T-helper 2 cell treated with Interferon-gamma antibody and Interleukin-4, amounts not matched to agents 5 μg/mL and 100 μg/mL, for 36 hours (primary cell): ENCODE measurements at places on chromosomes 2 and 18.
A peak's percentile ranks its signal among the peaks of the same experiment; 100 is the strongest.

DNA sequence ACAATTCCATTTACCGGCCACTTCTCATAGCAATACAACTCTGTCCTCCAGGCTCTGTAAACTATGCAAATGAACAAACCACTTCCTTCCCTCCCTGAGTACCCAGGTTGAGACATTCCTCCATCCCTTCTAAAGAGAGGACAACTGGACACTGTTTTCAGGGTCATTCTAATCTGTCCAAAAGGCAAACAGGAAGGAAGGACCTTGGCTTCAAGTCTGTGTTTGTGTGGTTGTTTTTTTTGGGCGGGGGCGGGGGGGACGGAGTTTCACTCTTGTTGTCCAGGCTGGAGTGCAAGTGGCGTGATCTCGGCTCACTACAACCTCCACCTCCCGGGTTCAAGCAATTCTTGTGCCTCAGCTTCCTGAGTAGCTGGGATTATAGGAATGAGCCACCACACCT lies 3.3 kb downstream of the TFCP2L1 start:
- H3K27me3 ChIP-seq, result peaks cover 39% of the 10 kb centered on the region
- H3K27ac ChIP-seq, result no peak overlapping the region
- H3K4me1 ChIP-seq, result peaks cover 3% of the 10 kb centered on the region
- no peak overlapping the region for H3K4me3 ChIP-seq

- H3K4me3 ChIP-seq, result no peak overlapping the region
- no peak overlapping the region for H3K27ac ChIP-seq
- H3K4me1 ChIP-seq, result no peaks in the 10 kb centered on the region
- H3K27me3 ChIP-seq, result peaks cover 22% of the 10 kb centered on the region
These were observed 9.2 kb upstream of the PAIP2B start for GRCh38 chr2:71235930-71236587.

DNA sequence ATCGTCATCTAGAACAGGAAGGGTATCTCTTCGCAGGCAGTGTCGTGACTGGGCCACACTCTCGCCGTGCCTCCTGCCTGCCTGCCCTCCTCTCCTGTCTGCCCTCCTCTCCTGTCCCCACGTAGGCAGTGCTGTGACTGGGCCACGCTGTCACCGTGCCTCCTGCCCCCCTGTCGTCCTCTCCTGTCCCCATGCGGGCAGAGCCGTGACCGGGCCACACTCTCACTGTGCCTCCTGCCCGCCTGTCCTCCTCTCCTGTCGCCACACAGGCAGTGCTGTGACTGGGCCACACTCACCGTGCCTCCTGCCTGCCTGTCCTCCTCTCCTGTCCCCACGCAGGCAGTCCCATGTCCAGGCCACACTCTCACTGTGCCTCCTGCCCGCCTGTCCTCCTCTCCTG lies 51.4 kb downstream of the ZNF236 start:
- peaks cover 25% of the 10 kb centered on the region for H3K36me3 ChIP-seq
- H3K27ac ChIP-seq, result peak overlapping the region; percentile 79
- DNase-seq, result no peak
- H3K27me3 ChIP-seq, result no peaks in the 10 kb centered on the region
- no peak overlapping the region for H3K4me3 ChIP-seq

DNA sequence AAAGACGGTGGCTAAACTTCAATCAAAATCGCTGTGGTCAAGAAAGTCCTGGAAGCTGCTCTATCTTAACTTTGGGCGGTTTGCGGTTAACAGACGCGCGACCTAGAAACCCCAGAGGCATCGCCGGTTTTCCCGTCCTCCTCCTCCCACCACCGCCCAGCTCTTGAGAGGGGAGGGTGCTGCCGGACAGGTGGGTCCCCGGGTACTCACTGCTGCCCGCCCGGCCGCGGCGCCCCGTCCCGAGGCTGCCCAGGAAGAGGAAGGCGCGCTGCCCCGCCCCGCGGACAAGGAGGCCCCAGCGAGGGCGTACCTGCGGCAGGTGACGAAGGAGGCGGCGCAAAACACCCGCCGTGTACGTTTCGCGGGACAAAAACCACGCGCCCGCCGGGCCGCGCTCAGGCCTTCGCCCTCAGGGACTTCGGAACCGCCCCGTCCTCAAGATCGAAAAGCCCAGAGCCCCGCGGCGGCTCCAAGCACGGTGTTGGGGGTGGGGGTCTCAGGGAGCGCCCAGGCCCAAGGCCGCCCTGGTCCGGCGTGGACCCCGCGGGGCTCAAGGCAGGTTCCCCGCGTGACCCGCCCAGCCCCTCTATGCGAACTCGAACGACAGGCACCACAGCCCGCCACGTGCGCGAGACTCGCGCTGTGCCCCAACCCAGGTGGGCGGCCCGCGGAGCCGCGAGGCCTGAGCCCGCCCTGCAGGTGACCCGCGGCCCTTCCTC lies at the start of gene SH3YL1:
SH3YL1 (minus strand) TSS at position 259 of the 719 bp plus-strand sequence; CDS start at position 211, 48 bp downstream.
- DNase-seq, result peak; percentile 39
- peak within 1 kb of the TSS; percentile 95 for H3K27ac ChIP-seq
- peaks cover 38% of the 10 kb centered on the region for H3K4me1 ChIP-seq
- peak within 1 kb of the TSS; percentile 95 for H3K4me3 ChIP-seq
- H3K36me3 ChIP-seq, result peaks cover 5% of the 10 kb centered on the region
- H3K27me3 ChIP-seq, result no peaks in the 10 kb centered on the region

GRCh38 chr18:11147371-11147951 lies 1.9 kb downstream of the PIEZO2 start:
- no peak overlapping the region for H3K4me3 ChIP-seq
- H3K27me3 ChIP-seq, result peaks cover 44% of the 10 kb centered on the region
- H3K4me1 ChIP-seq, result no peaks in the 10 kb centered on the region
- H3K36me3 ChIP-seq, result no peaks in the 10 kb centered on the region
- no peak for DNase-seq
- no peak overlapping the region for H3K27ac ChIP-seq

GRCh38 chr18:44850001-44850400 lies 169.3 kb downstream of the SETBP1 start:
- H3K4me3 ChIP-seq, result no peak overlapping the region
- H3K27ac ChIP-seq, result no peak overlapping the region
- H3K4me1 ChIP-seq, result no peaks in the 10 kb centered on the region
- H3K36me3 ChIP-seq, result no peaks in the 10 kb centered on the region

GRCh38 chr2:71923887-71924533 lies 223.7 kb downstream of the CYP26B1 start:
- no peak overlapping the region for H3K27ac ChIP-seq
- no peaks in the 10 kb centered on the region for H3K27me3 ChIP-seq
- DNase-seq, result peak; percentile 29
- no peak overlapping the region for H3K4me3 ChIP-seq
- no peaks in the 10 kb centered on the region for H3K36me3 ChIP-seq

DNA sequence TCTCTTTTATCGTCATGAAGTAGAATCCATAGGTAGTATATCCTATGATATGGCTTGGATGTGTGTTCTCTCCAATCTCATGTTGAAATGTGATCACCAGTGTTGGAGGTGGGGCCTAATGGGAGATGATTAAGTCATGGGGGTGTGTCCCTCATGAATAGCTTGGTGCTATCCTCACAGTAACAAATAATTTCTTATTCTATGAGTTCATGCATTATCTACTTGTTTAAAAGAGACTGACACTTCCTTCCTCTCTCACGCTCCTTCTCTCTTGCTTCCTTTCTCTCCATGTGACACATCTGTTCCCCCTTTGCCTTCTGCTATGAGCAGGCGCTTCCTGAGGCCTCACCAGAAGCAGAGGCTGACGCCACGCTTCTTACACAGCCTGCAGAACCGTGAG lies 165.6 kb downstream of the MREG start:
- H3K4me1 ChIP-seq, result peaks cover 1% of the 10 kb centered on the region
- DNase-seq, result no peak
- H3K36me3 ChIP-seq, result no peaks in the 10 kb centered on the region
- H3K27me3 ChIP-seq, result no peaks in the 10 kb centered on the region

DNA sequence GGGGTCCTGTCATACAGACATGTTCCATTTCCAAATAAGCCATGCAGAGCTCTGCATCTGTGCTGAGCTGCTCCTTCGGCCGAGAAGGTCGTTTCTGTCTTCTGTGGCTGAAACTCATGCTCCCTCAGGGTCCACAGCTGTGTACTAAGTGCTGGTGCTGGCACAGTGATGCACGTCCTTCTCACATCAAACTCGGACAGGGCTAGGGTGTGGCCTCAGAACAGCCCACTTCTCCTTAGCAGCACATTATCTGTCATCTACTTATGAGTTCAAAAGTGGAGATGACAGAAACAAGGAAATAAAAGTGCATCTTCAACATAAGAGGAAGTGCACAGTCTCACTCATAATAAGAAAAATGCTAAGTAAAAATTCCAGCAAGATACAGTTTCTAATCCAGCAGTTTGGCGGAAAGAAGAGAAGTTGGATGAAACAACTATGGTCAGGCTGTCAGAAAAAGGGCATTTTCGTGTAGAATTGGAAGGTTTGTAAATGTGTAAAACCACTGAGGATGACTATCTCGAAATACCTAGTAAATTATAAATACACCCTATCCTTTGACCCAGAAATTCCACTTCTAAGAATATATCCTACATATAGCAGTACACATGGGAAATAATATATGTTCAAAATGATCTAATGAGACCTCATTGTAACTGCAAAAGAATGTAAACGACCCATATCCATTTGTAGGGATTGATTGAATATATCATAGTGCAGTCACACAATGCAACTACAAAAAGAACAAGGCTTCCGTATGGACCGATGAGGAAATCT lies 53.7 kb upstream of the APCDD1 start:
- no peak overlapping the region for H3K27ac ChIP-seq
- no peaks in the 10 kb centered on the region for H3K4me1 ChIP-seq
- H3K36me3 ChIP-seq, result no peaks in the 10 kb centered on the region

DNA sequence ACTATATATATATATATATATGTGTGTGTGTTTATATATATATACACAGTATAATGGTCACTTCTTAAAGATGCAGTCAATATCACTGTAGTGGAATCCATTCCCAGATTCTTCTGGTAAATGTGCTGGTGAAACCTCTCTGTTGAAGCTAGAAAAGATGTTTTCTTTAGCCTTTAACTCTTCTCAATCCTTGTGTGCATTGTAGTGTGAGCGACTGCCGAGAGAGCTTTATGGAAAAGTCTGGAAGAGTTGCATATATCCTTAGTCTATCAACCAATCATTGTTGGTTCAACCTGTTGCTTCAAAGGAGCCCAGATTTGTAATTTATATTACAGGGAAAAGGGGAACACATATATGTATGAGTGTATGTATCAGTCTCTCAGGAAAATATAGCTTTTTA lies 27.7 kb downstream of the SLC66A3 start:
- no peaks in the 10 kb centered on the region for H3K4me1 ChIP-seq
- H3K4me3 ChIP-seq, result no peak overlapping the region
- H3K36me3 ChIP-seq, result peaks cover 5% of the 10 kb centered on the region
- DNase-seq, result no peak

DNA sequence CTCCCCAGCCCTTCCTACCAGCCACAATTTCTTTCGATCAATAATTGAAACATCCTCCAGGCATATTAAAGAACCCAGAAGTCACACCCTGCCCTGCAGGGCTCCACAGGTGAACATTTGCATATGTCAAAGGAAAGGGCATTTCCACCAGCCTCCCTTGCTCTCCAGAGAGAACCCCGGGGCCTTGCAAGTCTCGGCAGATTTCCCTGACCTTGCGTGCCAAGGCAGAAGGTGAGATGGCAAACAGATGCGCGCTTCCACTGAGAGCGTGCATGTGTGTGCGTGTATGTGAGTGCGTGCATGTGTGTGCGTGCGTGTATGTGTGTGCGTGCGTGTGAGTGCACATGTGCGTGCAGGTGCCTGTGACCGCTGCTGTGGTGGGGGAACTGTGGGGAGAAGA lies 120.3 kb downstream of the INO80D start:
- no peak overlapping the region for H3K4me3 ChIP-seq
- no peak overlapping the region for H3K27ac ChIP-seq
- no peaks in the 10 kb centered on the region for H3K36me3 ChIP-seq
- no peaks in the 10 kb centered on the region for H3K4me1 ChIP-seq
- no peak for DNase-seq

- no peak for DNase-seq
- H3K27ac ChIP-seq, result no peak overlapping the region
- H3K36me3 ChIP-seq, result no peaks in the 10 kb centered on the region
- H3K4me3 ChIP-seq, result no peak overlapping the region
- H3K27me3 ChIP-seq, result peaks cover 2% of the 10 kb centered on the region
These were observed 98.2 kb upstream of the ASAP2 start for GRCh38 chr2:9108210-9108967.

GRCh38 chr2:137493261-137493660 lies 471.0 kb upstream of the HNMT start:
- no peak overlapping the region for H3K4me3 ChIP-seq
- no peaks in the 10 kb centered on the region for H3K27me3 ChIP-seq
- no peaks in the 10 kb centered on the region for H3K36me3 ChIP-seq
- no peak for DNase-seq

DNA sequence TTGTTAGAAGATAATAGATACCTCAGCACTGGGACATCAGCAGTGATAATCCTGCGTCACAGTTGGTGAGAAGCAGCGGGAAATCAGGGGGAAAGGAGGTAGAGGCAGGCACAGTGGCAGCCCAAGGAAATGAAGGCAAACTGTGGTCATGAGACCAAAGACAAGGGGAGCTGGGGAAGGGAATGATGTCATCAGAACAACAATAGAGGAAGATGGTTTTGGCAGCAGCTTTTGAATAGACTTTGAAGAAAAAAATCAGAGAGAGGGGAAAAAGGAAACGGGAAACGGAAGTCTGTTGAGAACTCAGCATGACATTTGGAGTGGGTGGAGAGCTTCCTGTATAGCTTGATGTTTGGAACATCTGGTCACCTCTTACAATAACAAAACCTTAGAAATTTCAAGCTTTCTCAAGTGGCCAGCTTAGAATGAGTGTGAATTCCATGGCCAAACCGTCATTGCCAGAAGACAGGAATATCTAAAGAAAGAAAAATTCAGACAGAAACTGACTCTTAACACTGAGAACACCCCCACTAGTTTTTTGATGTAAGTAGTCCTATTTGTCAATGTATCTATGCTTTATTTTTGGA lies 18.4 kb upstream of the YES1 start:
- H3K36me3 ChIP-seq, result no peaks in the 10 kb centered on the region
- peaks cover 21% of the 10 kb centered on the region for H3K4me1 ChIP-seq
- no peak for DNase-seq
- H3K27me3 ChIP-seq, result peaks cover 4% of the 10 kb centered on the region

DNA sequence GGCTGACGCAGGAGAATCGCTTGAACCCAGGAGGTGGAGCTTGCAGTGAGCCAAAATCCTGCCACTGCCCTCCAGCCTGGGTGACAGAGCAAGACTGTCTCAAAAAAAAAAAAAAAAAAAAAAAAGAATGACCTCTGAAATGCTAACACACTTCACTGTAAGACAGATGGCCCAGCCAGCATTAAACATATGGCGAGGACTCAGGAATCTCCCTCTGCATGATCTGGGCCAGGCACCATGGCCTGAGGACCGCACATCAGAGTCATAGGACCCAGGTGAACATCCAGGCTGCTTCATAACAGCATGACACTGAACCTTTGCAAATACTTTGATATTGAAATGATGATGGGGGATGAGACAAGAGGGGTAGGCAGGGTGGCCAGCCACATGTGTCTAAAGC lies 56.1 kb upstream of the DNMT3A start:
- H3K27me3 ChIP-seq, result no peaks in the 10 kb centered on the region
- no peak for DNase-seq
- H3K36me3 ChIP-seq, result peaks cover 2% of the 10 kb centered on the region
- peaks cover 16% of the 10 kb centered on the region for H3K4me1 ChIP-seq

- no peak overlapping the region for H3K4me3 ChIP-seq
- H3K4me1 ChIP-seq, result no peaks in the 10 kb centered on the region
- H3K36me3 ChIP-seq, result no peaks in the 10 kb centered on the region
- DNase-seq, result no peak
- no peak overlapping the region for H3K27ac ChIP-seq
These were observed 47.3 kb downstream of the RFTN2 start for GRCh38 chr2:197628043-197628500.

- no peaks in the 10 kb centered on the region for H3K36me3 ChIP-seq
- no peak overlapping the region for H3K27ac ChIP-seq
- H3K27me3 ChIP-seq, result no peaks in the 10 kb centered on the region
- no peaks in the 10 kb centered on the region for H3K4me1 ChIP-seq
- DNase-seq, result no peak
These were observed 544.1 kb upstream of the CDH7 start for GRCh38 chr18:65206551-65207260.
